ENCODE measurements at places on chromosomes 2 and 18.

DNA sequence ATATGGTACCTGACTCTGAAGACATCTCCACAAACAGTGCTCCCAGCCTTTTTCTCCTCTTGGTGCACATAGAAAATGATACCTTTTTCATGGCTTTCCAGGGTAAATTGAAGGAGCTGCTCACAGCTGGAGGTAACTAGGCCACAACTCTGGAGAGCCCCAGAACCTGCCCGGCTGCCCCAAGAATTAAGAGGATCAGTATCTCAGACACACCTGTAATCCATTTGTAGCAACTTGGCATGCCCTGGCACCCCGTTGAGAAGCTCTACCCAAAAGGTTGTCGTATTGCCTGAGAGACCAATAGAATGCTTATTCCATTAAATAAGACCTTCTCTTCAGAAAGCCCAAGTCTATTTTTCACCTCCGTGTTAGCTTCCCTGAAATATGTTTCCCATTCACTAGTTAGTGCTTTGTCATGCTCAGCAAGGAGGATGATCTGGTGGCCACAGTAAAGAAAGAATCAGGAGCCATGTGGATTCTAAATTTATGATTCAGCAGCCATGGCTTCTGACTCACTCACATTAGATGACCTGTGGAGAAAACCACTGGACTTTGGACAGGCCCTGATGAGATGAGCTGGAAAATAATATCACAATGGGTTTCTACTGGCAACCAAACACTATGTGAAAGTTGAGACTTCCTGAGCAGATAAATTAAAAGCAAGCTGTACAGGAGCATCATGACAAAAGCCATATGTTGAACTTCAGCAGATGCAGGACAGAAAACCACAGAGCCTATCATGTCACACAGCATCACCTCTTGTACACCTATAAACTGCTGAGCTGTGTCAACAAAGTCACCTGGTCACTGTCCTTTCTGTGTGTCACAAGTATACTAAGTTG lies 253.3 kb upstream of the OSR1 start:
- no peak for DNase-seq

DNA sequence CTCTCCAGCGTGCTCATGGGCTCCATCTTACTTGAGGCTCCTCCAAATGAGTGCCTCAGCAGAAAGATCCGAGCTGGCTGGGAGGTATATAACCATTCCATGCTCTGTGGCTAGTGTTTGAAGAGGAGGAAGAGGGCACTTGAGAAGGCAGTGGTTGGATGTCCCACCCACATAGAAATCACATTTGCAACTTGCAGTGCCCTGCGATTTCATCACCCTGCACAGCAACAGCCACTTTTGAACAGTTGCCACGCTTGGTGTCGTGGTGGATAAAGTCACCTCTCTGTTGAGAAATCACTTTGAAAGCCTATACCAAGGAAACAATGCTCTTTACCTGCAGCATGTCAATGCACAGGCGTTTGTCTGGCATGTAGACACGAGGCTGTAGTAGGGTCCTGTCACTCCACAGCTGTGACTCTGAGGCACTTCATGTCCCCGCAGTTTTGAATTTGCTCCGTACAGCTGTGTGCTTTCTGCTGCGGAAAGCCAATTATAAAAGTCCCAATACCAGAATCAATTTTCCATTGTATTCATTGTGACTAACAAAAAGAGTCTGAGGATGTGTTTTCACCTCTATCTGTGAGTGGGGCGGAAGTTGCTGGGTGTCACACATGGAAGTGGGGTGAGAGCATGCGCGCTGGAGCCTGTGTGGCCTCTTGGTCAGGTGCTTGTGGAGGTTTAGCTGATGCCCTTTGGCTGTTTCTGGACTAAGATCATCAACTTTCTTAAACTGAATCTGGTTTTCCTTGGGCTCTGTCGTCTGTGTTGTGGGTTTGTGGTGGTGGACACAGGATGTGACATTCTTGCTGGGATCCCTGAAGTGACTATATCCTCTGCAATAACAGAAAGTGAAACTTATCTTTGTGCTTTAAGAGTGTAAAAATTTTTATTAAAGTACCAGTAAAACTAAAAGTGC lies 2.8 kb downstream of the CNDP2 start:
- DNase-seq, result no peak

- peak; percentile 79 for DNase-seq
Measured at GRCh38 chr2:47069628-47070154, 85.4 kb downstream of the STPG4 start.

DNA sequence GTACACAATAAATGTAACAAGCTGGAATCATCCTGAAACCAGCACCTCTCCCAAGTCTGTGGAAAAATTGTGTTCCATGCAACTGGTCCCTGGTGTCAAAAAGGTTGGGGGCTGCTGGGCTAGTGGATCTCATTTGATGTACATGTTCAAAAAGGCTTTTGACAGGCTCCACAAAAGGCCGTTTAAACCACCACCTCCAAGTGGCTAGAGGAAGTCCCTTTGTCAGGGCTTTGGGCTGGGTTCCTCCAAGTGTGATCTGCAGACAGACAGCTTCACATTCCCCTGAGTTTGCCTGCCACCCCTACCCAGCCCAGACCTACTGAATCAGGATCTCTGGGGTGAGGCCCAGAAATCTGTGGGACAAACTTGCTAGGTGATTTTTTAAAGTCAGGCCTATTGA lies 84.7 kb downstream of the TGFA start:
- no peak for DNase-seq

- DNase-seq, result no peak
Measured at GRCh38 chr2:12005886-12006681, 259.7 kb downstream of the LPIN1 start.

- DNase-seq, result no peak
Measured at GRCh38 chr18:48842259-48843061, 108.3 kb downstream of the SMAD7 start.

- no peak for DNase-seq
Measured at GRCh38 chr18:26442126-26442525, 106.2 kb downstream of the KCTD1 start.

GRCh38 chr2:136492901-136493300 lies 272.4 kb upstream of the THSD7B start:
- DNase-seq, result no peak

- no peak for DNase-seq
Measured at GRCh38 chr18:1048032-1048431, 143.4 kb downstream of the ADCYAP1 start.

GRCh38 chr2:20429528-20429927 lies 17.3 kb upstream of the RHOB start:
- DNase-seq, result no peak

- no peak for DNase-seq
Measured at GRCh38 chr2:72395096-72395495, 247.4 kb upstream of the CYP26B1 start.

DNA sequence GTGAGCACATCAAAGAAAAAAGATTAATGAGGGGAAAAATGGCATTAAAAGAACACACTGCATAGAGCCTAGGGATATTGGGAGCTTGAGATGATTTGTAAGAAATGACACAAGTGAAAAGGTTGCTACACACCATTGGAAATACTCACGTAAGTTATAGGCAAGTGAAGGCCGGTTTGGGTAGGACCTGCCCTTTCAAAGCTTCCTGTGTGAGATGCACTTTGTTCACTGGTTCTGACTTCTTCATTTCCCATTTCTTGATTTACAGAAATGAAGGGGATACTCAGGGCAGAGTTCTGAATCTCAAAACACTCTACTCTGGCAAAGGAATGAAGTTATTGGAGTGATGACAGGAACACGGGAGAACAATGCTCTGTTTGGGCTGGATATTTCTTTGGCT lies at the start of gene IL18RAP:
Gene IL18RAP (plus strand): TSS at position 251 of the 400 bp plus-strand sequence. CDS start 118 bp downstream, at position 369.
- DNase-seq, result no peak

DNA sequence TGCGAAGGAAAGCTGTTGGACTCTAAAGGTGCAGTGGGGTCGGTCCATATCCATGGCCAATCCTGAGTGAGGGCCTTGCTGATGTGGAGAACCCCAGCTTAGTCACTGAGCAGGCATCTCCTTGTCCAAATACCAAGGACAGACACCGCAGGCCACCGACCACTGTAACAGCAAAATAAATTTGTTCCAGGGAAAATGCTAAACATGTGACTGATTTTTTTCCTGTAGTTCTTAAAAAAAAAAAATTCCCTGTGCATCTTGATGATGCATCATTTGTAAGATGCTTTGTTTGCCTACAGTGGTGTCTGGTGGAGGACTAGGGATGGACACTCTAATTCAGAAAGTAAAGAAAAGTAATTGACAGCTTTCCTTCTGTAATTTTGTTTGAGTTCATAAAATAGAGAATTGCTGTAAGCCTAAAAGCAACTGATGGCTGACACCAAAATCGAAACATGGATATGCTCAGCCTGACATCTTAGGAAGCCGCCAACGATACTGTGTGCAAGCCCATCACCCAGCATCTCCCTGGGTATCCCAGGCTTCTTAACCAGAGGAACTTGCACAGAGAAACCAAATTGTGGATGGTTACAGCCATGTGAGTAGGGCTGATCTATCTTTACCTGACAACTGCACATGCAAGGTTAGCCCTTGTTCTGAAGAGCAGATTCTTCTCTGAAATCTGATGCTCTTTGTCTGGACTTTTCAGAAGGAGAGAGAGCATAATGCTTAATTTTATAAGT lies 188.6 kb downstream of the ARL4C start:
- DNase-seq, result no peak

Data from WTC11 (cell line).